RPMI7951 (cell line): ENCODE measurements at places on chromosomes 3 and 15. TPM values are rescaled to one million over a fixed set of nuclear protein-coding genes. Genes with fewer than 3 reads are reported as not detected.

DPPA2 gene
- total RNA-seq: not detected in 2 replicates

MNS1 gene
- total RNA-seq: 9.6 and 9.7 TPM in 2 replicates

LRRC31 gene
- not detected in 2 replicates for total RNA-seq

TM4SF4 gene
- total RNA-seq: not detected in 2 replicates

DPPA4 gene
- total RNA-seq: 0.10 and 0.60 TPM in 2 replicates

BMF gene
- total RNA-seq: 13.8 and 13.9 TPM in 2 replicates

CADPS gene
- 0.48 and 0.59 TPM in 2 replicates for total RNA-seq

MUC20 gene
- not detected in 2 replicates for total RNA-seq

CCR1 gene
- total RNA-seq: 0.36 and 0.59 TPM in 2 replicates

CTXND1 gene
- total RNA-seq: under 0.01 TPM in 1 of 2 replicates, not detected in the other

ATP13A4 gene
- total RNA-seq: not detected in 2 replicates

PARP3 gene
- total RNA-seq: 31.4 and 34.0 TPM in 2 replicates

SLC24A5 gene
- 0.29 TPM in 1 of 2 replicates, not detected in the other for total RNA-seq

CDHR4 gene
- not detected in 2 replicates for total RNA-seq

CCR9 gene
- not detected in 2 replicates for total RNA-seq

SCAMP5 gene
- 4.0 and 4.4 TPM in 2 replicates for total RNA-seq

CFAP20DC gene
- total RNA-seq: 11.3 and 12.0 TPM in 2 replicates

TICRR gene
- 9.0 and 11.7 TPM in 2 replicates for total RNA-seq

FBXO40 gene
- total RNA-seq: under 0.01 TPM in 2 replicates

CA12 gene
- 23.3 and 30.2 TPM in 2 replicates for total RNA-seq

FAM219B gene
- 38.9 and 41.2 TPM in 2 replicates for total RNA-seq

OR5K4 gene
- total RNA-seq: not detected in 2 replicates

HESX1 gene
- total RNA-seq: 1.9 and 2.5 TPM in 2 replicates

LOXL1 gene
- 45.9 and 55.0 TPM in 2 replicates for total RNA-seq

PLA2G4D gene
- total RNA-seq: not detected in 2 replicates

NLGN1 gene
- total RNA-seq: 0.39 and 0.48 TPM in 2 replicates

SST gene
- not detected in 2 replicates for total RNA-seq

THRB gene
- total RNA-seq: 0.24 and 0.98 TPM in 2 replicates

AADACL2 gene
- not detected in 2 replicates for total RNA-seq

HTR3E gene
- total RNA-seq: not detected in 2 replicates

CPNE9 gene
- total RNA-seq: not detected in 2 replicates

IL1RAP gene
- 17.4 and 22.5 TPM in 2 replicates for total RNA-seq

PLA2G4F gene
- not detected in 2 replicates for total RNA-seq

PRR23A gene
- not detected in 2 replicates for total RNA-seq

SCAANT1 gene
- not detected in 2 replicates for total RNA-seq

RASL12 gene
- total RNA-seq: 0.39 and 0.48 TPM in 2 replicates

ADAMTS9 gene
- total RNA-seq: 2.4 and 3.1 TPM in 2 replicates
